ENCODE measurements at places on chromosomes 1 and 21.

GRCh38 chr1:10211805-10212410 is 1.5 kb downstream of the KIF1B start:
- DNase-seq, result no peak

- no peak for DNase-seq
These were observed 244.8 kb upstream of the VAMP3 start for GRCh38 chr1:7526196-7526866.

- DNase-seq, result no peak
These were observed 9.9 kb downstream of the CFAP410 start for GRCh38 chr21:44329086-44329889.

- no peak for DNase-seq
These were observed 21.9 kb downstream of the GPR161 start for GRCh38 chr1:168114845-168115244.

GRCh38 chr1:155909894-155910293 is 1.3 kb downstream of the RIT1 start:
- no peak for DNase-seq

DNA sequence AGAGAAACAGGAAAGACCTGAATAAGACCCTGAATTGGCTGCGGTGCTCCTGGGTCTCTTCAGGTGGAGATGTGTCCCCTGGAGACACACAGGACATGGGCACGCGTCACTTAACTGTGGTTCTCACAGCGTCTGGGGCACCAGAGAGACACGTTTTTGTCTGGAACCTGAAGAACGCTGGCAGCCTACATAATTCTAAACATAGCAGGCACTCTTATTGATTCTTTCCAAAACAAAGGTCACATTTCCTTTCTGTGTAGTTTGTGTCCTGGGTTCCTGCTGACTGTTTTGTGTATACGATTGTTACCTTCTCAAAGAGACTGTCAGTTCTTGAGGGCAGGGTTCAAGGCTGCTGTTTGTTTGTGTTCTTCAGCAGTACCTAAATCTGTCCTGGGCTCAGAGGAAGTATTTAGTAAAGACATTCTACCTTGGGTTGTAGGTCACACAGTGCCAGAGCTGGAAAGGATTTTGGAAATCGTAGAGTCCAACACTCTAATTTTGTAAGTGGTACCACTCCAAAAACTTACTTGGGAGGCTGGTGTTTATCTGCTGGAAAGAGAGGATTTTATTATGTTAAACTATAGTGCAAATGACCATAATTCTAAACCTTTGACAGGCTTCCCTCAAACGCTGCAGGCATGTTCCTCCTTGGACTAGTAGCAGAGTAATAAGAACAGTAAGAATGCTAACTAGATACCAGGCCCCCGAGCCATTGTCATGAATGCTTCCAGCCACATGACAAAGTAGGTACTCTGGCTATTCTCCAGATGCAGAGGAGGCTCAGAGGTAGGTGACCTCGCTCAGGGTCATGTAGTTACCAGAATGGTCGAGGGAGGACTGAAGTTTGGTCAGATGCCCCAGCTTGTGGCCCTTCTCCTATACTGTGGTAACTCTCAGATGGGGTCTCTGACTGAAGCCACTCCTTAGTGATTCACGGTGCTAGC is 164.3 kb downstream of the DHRS3 start:
- no peak for DNase-seq

DNA sequence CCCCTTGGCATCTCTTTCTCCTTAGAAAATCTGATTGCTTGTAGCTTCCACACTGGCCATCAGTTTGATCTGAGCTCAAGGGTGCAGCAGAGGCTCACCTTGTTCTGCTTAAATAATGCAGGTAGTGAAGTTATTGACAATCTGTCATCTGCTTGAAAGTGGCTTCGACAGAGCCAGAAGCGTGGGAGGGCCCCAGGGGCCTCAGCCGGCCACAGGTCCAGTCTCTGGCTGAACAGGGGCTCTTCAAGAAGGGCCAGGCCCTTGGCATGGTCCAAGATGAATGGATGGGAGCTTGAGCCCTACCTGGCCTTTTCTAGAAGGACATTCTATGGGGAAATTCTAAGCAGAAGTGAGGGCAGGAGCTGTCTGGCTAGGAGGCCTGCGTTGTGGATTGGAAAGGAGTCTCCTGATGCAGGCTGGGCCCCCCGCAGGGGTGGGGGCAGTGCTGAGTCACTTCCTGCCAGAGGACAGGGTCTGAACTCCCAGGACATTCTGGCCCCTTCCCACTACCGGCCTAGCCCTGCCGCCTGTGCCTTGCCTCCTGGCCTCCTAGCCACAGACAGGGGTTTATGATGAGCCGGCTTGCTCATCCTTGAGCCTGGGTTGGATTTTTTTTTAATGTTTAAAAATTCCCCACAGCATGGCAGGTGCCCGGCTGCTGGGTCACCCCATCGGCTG is 162.3 kb upstream of the VAMP3 start:
- peak; percentile 98 for DNase-seq

DNA sequence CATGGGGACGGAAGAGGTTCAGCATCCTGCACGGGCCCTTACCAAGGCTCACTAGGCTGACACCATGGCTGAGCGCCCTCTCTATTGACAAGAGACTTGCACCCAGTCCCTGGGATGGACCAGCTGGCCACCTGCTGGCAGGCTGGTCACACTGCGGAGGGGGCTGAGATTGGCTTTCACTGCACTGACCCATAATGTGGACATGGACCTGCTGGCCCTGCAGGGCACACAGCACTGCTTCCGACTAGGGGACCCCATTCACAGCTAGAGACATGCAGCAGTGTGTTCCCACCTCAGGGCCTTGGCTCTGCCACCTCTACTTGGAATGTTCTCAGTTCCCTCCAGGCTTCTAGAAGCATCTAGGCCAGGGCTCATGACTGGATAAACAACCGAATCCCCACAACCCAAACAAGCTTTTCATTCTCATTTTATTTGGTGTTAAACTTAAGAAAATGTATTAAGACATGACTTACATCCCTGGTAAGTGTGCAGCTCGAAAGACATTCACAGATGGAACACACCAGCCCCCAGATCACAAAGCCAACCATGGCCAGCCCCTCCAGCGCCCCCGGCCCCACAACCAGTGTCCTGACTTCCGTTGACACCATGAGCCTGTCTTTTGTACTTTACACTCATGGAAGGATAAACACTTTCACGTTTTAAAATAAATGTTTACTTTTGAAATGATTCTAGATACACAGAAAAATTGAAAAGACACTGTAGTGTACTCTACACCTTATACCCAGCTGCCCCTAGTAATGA is 9.3 kb upstream of the SRARP start:
- peak; percentile 84 for DNase-seq

DNA sequence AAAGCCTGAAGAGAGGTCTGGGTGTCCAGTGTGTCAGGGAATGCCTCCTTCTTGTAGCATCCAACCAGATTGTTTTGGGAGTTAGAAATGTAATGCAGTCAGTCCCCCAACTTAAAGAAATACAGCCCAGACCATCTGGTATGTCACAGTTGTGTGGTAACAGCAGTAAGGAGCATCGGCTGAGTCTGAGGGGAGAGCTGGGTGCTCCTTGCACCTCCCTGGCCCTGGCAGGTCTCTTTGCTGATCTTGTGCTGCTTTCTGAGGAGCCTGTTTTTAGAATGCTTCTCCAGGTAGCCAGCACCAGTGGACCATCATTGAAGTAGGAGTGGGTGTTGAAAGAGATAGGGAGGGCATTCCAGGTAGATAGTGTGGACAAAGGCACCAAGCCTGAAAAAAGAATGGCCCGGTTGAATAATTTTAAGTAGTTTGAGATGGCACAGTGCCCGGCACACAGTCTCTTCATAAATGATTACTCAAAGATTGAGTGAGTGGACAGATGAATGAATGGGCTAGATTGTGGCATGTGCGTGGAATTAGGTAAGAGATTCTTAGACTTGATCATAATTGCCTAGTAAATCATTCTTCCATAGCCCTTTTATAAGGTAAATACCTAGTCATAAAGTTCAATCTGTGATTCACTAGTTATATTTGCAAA is 46.5 kb downstream of the LAMC1 start:
- DNase-seq, result no peak

DNA sequence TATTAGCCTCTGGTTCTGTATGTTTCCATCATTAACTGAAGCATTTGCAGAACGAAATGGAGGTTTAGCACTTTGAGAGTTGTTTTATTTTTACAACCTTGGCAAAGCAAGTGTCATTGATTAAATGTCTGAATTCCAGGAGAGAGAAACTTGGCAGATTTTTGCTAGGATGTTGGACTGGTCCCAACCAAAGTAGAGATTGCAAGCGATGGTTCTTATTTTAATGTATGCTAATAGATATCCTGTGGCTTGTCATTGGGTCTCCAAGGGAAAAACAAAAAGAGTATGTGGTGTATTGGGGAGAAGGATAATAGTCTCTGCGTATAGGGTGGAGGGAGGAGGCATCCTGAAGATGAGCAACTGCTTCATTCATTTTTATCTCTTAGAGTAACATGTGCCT is 457.2 kb upstream of the RUNX1 start:
- no peak for DNase-seq

- DNase-seq, result no peak
These were observed 52.7 kb upstream of the EIF4G3 start for GRCh38 chr1:21229246-21230000.

GRCh38 chr1:92399076-92399475 is 87.6 kb downstream of the GFI1 start:
- no peak for DNase-seq

- DNase-seq, result no peak
These were observed 100.2 kb upstream of the IPO9 start for GRCh38 chr1:201728731-201729130.

DNA sequence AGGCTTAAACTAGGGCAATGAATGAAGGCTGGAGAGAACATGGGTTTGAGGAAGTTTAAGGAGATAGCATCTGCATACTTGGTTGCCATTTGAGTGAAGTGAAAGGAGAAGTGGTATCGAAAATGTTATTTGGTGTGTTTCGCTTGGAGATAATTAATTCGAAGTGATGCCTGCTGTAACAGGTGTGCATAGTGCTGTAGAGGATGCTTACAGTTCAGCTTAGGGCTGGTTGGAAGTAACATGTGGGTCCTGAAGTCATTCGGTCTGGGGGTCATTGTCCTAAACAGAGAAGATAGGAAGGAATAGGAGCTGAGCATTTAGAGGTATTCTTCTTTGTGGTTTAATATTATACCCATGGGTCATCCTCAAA is 301 bp upstream of the NUDT17 start:
- no peak for DNase-seq

GRCh38 chr1:33022650-33023200 is 14.0 kb downstream of the AK2 start:
- DNase-seq, result no peak

GRCh38 chr1:184524248-184524647 is 137.4 kb downstream of the C1orf21 start:
- no peak for DNase-seq

DNA sequence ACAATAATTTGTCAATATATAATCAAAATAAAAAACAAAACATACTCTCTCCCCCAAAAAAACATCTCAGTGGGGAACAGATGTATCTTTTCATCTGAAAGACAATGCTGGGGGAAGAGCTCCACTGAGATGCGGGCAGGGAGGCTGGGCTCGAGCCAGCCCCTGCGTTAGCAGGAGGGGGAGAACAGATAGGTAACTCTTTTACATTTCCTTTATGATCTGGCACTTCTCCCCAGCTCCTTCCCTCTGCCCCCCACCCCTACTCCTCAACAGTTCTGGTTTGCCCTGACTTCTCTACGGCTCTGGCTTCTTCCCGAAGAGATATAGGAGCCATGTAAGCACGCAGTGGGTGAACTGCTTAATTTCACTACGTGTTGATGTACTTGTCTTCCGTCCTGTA is 12.4 kb downstream of the LEPR start:
- peak; percentile 62 for DNase-seq

DNA sequence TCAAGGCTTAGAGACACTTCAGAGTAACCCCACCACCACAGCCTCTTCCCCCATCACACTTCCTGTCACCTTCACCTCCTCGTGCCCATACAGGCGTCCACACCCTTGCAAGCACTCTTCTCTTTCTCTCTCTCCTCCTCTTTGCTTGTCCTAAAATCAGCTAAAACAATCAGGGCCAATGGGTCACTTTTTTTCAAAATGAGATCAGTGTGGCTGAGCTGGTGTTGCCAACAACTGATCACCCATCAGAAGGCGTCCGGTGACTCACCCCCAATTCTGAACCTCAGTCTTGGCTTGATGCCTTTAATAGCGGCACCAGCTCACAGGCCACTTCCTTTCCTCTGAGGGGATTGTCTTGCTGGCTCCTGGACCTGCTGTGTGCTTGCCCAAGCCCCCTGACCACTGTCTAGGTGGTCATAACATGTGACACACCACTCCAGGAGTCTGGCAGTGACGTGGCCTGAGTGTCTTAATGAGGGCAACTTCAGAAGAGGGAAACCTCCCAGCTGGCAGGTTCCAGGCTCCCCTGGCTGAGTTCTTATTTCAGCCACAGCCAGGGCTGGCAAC is 1.6 kb downstream of the DRAXIN start:
- no peak for DNase-seq

DNA sequence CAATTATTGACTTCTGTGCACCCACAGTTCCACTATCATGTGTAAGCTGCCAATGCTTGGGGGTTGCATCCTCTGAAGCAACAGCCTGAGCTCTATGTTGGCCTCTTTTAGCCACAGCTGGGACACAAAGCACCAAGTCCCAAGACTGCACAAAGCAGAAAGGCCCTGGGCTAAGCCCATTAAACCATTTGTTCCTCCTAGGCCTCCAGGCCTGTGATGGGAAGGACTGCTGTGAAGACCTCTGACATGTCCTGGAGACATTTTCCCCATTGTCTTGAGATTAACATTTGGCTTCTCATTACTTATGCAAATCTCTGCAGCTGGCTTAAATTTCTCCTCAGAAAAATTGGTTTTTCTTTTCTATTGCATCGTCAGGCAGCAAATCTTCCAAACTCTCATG is 123.7 kb upstream of the DEPDC1 start:
- DNase-seq, result no peak

- no peak for DNase-seq
These were observed 56.4 kb downstream of the AHCTF1 start for GRCh38 chr1:246875041-246876026.

DNA sequence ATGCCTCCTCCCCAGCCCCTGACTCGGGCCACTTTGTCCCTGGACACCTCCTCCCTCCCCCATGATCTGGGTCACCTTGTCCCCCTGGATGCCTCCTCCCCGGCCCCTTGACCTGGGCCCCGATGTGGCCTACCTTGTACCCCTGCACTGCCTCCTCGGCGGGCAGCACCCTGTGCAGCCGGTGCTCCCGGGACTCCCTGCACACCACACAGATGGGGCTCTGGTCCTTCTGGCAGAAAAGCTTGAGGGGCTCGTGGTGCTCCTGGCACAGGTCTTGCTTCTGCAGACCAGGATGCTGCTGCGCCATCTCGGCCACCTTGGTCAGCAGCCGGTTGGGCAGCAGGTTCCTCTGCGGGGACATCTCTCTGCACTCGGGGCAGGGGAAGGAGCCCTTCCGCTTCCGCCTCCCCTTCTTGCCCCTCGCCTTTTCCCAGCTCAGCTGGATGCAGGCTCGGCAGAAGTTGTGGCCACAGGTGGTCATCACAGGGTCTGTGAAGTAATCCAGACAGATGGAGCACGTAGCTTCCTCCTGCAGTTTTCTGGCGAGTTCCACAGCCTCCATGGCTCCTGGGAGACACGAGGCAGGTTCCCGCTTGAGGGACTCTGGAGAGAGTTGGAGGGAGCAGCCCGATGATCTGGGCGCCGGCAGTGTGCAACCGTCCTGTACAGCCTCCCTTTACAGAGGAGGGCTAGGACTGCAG is 2.0 kb downstream of the TRIM17 start:
- no peak for DNase-seq

GRCh38 chr1:149934356-149934755 is 2.3 kb downstream of the MTMR11 start:
- DNase-seq, result no peak

Data from endodermal cell (in vitro differentiated cells).